ELR (cell line): ENCODE measurements at places on chromosomes 16 and 17.

DNA sequence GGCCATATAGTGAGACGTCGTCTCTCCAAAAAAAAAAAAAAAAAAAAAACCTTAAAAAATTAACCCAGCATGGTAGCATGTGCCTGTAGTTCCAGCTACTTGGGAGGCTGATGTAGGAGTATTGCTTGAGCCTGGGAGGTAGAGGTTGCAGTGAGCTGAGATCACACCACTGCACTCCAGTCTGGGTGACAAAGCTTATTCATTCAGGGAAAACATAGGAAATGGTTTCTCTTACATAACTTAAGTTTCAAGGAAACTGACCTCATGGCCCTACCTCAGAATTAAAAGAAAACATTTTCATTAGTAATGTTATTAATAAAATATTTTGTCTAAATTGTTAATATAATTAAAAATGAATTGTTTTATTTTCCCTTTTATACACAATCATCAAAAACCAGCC lies 31.4 kb downstream of the COG1 start:
- DNase-seq: no peak

DNA sequence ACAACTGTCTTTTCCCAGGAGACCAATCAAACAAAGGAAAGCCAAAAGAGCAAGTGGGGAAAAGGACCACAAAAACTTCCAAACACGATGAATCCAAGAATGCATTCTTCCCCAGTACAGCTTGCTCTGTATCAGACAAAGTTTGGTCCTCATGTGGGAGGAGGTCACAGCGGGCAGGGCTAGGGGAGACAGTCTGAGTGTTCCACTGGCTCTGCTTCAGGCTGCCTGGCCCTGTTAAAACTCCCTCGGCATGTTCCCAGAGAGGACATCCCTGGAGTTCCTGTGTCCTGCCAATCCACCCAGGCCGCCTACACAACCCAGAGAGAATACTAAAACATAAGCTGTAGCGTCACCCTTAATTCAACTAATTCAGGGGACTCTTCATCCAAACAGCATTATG lies 415.1 kb upstream of the DYNLRB2 start:
- DNase-seq: no peak

GRCh38 chr17:28938552-28938951 lies 12.8 kb downstream of the PHF12 start:
- no peak for DNase-seq

- DNase-seq: peak; percentile 59
Observed at GRCh38 chr17:17947966-17948365, 24.2 kb downstream of the TOM1L2 start.

DNA sequence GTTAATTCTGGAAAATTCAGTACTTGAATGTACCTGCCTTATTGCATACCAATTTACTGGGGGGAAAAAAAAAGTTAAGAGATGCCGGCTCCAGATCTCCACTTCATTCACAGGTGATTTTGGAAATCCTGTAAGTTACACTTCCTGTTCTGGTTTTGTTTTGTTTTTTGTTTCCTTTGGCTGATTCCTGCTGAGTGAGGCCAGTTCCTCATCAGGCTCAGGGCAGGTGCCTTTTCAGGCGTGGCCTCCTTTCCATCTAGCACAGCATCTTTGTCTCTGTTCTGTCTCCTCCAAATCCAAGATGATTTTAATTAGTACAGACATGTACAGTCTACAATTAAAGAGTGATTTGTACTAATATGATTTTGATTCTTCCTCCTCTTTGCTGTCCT lies 19.2 kb downstream of the CYB561 start:
- no peak for DNase-seq

DNA sequence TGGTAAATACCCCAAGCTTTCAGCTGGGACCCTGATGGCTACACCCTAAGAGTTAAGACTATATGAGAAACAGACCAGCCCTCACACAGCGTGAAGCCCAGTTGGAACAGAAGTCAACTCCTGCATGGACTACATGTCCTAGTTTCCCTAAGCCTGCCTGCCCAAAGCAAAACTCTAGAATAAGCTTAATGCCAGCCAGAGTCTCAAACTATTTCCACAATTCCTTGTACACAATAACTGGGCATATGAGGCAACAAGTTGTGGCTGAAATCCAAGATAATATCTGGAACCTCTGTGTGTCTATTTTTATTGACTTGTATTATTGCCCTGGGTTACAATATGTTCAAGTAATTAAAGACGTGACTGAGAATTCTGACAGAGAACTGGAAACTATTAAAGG lies 19.4 kb downstream of the MYH10 start:
- no peak for DNase-seq

- DNase-seq: no peak
Observed at GRCh38 chr16:82137822-82138167, 32.2 kb downstream of the MPHOSPH6 start.

DNA sequence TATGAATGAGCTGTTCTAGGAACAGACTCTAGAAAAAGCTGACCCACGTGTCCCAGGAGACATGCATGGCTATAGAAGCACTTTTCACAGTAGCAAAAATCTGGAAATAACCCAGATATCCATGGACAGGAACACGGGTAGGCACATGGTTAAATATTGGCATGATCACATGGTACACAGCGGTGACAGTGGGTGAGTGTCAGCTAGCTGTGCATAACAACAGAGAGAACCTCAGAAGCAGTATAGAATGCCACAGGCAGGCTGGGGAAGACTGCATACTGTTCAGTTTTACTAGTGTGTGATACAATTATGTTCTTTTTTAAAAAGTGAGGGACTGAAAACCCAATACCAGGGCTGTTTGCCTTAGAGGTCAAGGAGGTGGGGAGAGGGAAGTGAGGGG lies 31.4 kb downstream of the EPN2 start:
- no peak for DNase-seq

GRCh38 chr16:48318630-48319029 lies 66.6 kb downstream of the SIAH1 start:
- no peak for DNase-seq

- DNase-seq: no peak
Observed at GRCh38 chr17:7916385-7916682, 245 bp upstream of the RNF227 start.

DNA sequence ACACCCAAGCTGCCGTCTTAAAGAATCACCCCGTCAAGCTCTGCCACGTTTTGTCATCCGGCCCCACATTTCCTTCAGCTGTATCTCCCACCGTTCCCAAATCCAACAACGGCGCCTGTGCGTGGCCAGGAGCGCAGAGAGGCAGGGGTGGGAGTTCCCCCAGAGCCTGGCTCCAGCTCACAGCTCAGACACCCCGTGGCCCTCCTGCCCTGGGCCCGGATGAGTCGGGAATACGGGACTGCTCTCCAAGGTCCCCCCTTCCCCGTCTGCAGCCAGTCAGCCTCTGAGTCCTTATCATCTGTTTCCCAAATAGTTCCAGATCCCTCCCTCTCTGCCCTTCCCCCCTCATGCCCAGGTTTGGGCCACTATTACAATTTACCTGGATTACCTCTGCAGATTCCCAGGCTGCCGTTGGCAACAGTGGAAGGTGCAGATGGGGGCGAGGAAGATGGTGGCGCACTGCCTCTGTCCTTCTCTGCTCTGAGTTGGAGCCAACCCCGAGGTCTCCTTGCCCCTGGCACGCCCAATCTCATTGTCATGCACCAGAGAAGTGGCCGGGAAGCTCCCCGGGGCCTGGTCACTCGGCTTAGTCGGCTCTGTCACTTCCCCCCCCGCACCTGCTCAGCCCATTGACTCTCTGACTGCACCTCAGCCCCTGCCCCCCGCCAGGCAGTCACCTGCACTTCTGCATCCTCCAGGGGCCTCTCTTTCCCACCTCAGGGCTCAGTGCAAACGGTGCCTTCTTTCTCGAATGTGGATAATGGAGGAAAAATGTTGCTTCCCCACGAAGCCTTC lies 18.3 kb upstream of the RPTOR start:
- no peak for DNase-seq

DNA sequence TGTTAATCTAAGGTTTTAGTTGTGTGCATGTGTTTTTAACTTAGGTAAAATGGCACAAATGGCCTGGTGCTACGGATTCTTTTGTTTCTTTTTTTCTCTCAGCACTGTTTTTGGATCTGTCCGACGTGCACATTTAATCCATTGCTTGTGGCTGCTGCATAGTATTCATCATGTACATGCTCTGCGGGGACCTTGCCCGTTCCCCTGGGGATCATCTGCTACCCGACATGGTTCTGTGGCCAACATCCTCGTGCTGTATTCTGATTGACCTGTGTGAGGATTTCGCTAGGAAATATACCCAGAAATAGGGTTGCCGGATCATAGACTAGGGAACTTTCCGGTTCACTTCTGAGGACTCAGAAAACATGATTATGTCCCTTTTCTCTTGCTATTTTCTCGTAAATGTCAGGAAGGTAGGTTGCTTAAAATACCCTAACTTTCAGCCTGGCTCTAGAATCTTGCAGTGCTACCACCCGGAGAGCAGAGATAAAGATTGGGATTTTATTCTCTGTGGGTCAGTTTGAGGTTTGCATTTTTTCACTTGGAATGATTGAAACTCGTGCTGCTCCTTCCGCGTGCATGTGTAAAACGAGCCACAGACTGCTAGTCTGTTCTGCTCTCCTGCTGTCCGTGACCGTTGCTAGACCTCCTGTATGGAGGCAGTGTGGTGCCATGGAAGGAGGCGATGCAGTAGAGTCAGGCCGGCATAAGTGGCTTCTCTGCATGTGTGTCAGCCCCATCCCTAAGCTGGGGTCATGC lies 42.9 kb downstream of the LDHD start:
- no peak for DNase-seq

- no peak for DNase-seq
Observed at GRCh38 chr16:71637398-71637797, 11.4 kb downstream of the MARVELD3 start.

- DNase-seq: peak; percentile 36
Observed at GRCh38 chr16:11994143-11995119, 17.9 kb downstream of the SNX29 start.

- no peak for DNase-seq
Observed at GRCh38 chr17:41480136-41480535, 815 bp downstream of the KRT35 start.

- DNase-seq: no peak
Observed at GRCh38 chr17:6543079-6544010, 13.0 kb downstream of the PITPNM3 start.

- no peak for DNase-seq
Observed at GRCh38 chr16:84369105-84369504, 767 bp downstream of the ATP2C2 start.

DNA sequence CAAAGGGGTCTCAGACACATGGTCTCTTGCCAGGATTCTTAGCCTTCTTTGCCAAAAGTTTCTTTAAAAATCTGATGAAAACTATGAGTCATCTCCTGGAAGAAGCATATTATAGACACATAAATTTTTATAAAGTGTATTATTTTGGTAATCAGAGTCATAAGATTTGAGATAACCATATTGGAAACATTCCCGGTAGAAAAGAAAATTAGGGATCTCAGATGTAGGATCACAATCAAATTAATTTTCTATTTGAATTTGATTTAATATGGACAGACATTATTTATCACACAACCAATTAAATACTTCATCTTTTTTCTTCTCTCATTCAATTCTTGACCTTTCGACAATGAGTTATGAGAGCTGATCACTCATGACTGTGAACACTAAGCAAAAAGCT lies 347.7 kb upstream of the CDH8 start:
- DNase-seq: no peak

DNA sequence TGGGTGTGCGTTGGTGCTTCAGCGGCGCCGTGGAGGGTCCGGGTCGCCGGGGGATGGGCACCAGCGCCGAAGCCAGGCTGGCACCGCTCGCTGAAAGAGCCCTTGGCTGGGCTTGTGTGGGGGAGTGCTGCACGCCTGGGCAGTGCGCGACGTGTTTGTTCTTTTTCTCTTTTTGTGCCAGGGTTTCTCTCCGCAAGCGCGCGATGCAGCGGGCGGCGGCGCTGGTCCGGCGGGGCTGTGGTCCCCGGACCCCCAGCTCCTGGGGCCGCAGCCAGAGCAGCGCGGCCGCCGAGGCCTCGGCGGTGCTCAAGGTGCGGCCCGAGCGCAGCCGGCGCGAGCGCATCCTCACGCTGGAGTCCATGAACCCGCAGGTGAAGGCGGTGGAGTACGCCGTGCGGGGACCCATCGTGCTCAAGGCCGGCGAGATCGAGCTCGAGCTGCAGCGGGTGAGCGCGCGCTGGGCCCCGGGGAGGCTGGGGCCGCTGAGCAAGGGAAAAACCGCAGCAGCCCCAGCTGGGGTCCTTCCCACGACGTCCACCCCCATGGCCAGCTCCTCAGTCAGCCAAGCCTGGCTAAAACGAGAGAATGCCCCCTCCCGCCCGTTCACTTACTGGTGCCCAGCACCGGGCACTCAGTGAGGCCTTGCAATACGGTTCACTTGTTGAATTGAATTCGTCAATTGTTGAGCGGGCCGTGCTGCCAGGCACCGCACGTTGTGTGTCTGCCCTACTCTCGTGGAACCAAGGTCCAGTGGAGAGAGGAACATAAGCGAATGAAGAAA lies 541 bp downstream of the GPT2 start:
- peak; percentile 26 for DNase-seq

GRCh38 chr17:32936186-32936893 lies 8.4 kb downstream of the TMEM98 start:
- no peak for DNase-seq

DNA sequence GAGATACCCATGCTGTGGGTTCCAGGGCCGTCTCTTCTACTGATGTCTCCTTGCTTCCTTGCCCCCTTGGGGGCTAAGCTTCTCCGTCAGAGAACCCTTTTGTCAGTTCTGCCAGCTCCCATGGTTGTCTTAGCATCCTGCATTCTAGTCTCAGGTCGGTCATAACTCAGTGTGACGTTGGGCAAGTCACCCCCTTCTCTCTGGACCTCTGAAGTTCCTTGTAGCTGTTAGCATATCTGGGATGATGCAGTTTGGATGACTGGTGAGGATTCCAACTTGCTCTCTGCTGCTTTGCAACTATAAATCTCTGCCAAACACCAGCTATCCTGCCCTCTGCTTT lies 8.9 kb upstream of the MYL4 start:
- no peak for DNase-seq

DNA sequence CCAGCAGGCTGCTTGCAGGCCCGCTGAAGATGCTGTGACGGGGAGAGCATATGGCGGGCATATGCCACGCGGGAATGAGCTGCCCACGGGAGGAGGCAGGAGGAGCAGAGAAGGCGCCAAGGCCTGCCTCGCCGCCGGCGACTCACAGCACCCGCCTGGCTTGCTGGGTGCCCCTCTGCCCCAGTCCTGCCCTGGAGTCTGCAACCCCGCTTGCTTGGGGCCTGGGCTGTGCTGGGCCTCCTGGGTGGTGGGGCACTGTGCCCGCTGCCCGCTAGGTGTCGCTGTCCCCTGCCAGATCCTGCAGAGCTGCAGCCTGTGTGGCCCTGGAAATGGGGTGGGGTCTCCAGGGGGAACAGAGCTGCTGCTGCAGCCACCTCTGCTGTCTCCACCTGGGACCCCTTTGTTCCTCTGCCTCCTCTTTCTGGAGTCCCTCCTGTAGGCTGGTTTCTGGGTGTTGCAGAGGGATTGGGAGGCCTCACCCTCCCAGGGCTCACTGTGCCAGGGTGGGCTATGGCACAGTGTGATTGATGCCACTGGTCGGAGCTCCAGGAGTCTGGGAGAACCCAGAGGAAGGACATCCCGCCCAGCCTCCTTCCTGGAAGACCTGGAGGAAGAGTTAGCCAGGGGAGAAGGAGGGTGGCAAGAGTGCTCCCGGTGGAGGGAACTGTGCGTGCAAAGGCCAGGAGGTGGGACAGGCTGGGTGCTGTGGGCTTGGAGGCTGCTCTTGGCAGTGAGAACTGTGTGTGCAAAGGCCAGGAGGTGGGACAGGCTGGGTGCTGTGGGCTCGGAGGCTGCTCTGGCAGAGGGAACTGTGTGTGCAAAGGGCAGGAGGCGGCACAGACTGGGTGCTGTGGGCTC lies 141.0 kb upstream of the CIBAR2 start:
- peak; percentile 50 for DNase-seq
